ENCODE measurements at places on chromosomes 3 and 15.

- DNase-seq = no peak
These were observed 59.8 kb downstream of the TMED3 start for GRCh38 chr15:79370716-79371115.

DNA sequence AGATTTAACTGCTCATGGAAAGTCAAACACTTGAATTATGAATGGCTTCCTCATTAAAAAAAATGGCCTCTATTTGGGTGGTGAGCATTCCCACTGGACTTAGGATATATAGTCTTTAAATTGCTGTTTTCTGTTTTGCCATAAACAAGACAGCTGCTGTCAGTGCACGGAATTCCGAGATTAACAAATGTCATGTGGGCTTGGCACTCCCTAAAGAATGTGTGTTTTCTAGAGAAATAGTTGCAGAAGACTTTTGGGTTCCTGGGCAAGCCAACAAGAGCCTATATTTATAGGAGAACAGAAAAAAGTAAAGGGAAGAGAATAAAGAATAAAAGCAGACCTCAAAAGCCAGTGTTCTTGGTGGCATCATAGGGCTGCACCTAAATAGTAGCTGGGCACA is 13.6 kb upstream of the TFG start:
- no peak for DNase-seq

DNA sequence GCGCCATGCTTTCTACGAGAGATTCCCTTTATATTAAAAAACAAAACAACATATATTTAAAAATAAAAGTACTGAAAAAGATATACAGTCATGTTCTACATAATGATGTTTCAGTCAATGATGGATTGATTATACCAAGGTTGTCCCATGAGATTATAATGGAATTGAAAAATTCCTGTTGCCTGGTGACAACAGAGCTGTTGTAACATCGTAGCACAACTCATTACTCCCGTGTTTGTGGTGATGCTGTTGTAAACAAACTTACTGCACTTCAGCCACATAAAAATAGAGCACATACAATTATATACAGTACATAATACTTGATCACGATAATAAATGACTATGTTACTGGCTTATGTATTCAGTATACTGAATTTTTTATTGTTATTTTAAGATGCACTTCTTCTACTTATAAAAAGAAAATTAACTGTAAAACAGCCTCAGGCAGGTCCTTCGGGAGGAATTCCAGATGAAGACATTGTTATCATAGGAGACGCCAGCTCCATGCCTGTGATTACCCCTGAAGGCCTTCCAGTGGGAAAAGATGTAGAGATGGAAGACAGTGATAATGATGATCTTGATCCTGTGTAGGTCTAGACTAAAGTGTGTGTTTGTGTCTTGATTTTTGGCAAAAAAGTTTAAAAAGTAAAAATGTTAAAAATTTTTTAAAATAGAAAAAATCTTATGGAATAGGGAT is 11.7 kb downstream of the CCR1 start:
- DNase-seq = no peak

- DNase-seq = no peak
These were observed 25.6 kb downstream of the TEX9 start for GRCh38 chr15:56390739-56391267.

- DNase-seq = no peak
These were observed 161.9 kb downstream of the FNDC3B start for GRCh38 chr3:172201136-172201869.

- no peak for DNase-seq
These were observed 15.7 kb upstream of the KIF23 start for GRCh38 chr15:69398491-69398891.

DNA sequence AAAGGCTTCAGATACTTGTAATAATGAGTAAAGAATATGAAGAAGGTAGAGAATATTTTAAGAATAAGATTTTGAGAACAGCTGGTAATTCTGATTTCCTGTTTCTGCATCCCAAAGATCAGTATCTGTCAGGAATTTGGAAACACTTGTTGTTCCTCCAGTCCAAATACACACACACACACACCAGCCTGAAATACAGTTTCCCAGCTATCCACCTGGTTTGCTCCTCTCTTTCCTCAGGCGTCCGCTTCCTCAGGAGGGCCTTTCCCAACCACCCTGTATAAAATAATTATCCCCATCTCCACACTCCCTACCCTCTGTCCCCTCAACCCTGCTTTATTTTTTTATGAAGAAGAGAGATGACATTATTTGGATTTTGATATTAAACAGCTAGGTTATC is 2.0 kb upstream of the FSIP1 start:
- no peak for DNase-seq

GRCh38 chr3:143525408-143525807 is 322.9 kb downstream of the SLC9A9 start:
- no peak for DNase-seq

DNA sequence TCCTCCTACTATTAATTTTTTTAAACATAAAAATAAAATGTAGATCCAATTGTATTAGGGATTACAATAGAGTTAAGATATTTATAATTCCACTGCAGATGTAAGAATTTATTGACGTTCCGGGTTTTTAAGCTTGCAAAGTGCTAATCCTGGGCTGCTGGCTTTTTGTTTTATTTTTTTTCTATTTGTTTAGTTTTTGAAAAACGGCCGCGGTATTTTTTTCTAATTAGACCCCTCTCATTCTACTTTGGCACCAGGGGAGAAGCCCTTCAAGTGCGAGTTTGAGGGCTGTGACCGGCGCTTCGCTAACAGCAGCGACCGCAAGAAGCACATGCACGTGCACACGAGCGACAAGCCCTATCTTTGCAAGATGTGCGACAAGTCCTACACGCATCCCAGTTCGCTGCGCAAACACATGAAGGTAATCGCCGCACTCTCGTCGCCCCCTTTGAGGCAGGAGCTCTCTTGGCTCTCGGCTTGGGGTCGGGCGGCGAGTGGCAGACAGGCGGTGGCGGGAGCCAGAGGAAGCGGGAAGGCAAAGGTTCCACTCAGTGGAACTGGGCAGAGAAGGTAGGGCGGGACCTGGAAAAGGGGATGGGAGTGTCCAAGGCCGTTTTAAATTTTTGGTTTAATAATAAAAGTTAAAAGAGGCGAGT is 3.2 kb downstream of the ZIC1 start:
- no peak for DNase-seq

DNA sequence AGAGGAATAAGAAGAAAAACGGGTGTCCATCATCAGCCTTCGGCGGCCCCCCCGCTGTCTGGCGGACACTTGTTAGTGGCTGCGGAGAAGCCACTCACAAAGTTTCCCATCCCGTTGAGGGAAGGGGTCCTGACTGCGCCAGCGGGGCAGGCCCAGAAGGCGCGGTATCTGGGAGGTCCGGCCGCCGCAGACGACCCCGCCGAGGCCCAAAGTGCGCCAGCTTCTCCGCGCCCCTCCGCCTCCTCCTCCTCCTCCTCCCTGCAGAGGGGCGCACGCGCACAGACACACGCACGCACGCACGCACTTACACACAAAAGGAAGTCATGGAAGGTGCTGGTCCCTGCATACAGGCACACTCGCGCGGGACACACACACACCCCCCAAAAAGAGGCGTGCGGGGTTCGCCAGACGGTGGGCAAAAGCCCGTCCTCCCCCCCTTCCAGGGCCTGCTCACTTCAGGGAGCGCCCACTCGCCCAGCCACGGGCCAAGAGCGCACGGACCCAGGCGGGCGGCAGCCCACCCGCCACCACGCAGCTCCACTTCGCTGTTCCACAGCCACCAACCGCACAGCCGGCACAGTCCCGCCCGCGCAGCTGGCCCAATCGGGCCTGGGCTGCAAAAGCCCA is 18.0 kb downstream of the ZNF148 start:
- DNase-seq = peak; percentile 11

- DNase-seq = no peak
These were observed 76.0 kb downstream of the ZBBX start for GRCh38 chr3:167304077-167304476.

- no peak for DNase-seq
These were observed 41.8 kb downstream of the FILIP1L start for GRCh38 chr3:100072326-100073048.

GRCh38 chr15:88805031-88805780 is 2.0 kb downstream of the ACAN start:
- no peak for DNase-seq

DNA sequence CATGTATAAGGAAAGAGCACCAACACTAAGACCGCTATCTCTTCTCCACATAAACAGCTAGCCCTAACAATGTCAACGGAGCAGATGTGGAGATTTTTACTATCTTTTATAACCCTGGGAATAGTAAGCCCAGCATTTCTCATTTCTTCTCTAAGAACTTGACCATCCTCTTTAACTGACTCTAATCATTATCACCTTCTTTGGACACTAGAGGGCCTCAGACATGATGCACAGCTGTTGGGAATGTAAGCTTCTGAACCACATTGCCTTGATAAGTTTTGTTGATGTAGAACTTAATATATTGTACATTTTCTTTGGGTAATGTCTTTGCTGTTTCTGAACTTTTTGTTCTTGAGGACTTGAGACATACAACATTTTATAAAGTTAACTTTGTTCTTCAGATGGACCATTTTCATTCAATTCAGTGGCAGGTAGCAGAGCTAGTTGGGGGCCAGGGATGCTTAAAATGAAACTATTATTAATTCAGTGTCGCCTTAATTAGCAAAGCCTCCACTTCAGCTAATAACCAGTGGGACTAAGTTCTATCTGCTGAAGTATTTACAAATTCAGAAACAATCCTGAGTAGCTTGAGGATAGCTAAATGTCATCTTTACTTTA is 9.6 kb upstream of the TAGLN3 start:
- DNase-seq = no peak

DNA sequence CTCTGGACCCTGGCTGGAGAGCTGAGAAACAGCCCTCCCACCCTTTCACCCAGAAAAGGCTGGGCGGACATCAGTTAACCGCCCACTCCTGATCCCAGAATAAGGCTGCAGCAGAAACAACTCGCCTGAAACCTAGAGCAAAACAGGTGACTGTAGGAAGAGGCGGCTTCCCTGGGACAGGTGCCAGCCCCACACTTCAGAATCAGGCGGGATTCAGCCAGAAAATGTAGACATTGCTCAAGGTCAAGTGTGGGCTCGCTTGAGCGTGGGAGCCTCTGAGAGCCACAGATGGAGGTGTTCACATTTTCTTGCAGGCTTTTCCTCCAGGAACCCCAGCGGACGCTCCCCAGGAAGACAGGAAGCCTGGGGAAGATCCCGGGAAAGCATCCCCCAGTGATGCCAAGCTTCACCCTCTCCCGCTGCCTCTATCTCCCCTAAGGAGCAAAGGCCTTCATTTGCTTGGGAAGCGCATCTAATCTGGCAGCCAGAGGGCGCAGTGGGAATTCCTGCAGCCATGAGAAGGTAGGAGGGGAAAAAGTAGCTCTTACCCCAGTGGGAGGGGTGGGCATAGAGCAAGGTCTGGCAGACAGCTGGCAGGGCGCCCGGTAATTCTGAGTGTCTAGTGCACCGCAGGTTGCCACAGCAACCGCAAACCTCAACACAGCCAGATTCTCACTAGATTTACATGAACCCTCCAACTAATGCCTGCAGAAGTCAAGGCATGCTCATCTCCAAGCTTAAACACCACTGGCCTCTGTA is 77.7 kb downstream of the OCA2 start:
- no peak for DNase-seq

DNA sequence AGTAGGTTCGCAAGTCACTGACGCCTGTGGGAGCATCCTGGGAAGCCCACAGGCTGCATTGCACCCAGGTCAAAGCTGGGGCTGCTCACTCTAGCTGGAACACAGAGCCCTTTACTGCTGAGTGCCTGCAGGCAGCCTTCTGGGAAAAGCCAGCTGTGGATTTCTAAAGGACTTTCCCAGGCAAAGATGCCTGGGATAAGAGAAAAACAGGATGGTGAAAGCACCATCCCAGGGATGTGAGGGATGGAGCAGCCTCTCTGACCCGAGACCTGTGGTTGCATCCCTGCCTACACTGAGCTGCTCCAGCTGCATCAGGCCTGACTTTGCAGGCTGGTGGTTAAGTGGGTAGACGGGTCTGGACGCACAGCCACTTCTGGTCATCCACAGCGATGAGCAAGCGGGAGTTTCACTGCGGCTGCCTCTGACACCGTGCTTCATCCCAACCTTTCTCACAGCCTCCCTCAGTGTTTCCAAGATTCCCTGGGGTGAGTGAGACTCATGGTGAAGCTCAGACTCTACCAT is 52.5 kb upstream of the AMOTL2 start:
- no peak for DNase-seq

DNA sequence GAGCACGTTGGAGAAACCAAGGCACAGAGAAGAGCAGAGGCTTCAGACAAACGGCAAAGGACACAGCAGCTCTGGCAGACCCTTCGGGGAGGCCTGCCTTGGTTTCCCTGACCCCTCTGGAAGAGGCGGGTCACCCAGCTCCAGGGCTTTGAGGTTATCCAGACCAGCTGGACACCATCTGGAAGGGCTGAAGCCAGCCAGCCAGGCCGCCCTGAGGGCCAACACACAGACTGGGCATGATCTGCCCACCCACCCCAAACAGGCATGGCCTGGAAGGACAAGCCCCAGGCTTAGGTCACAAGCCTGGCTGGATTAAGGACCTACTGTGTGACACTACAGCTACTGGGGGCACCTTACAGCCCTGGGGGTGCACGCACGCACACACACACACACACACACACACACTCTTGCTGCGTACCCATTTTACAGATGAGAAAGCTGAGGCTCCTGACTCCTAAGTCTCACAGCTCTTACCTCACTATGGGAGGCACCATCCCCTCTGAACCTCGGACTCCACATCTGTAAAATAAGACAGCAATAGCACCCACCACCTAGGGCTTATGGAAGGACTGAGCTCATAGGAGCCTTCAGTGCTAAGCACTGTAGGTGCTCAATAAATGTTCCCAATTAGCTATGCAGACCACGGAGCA is 10.8 kb downstream of the PLXND1 start:
- DNase-seq = no peak

DNA sequence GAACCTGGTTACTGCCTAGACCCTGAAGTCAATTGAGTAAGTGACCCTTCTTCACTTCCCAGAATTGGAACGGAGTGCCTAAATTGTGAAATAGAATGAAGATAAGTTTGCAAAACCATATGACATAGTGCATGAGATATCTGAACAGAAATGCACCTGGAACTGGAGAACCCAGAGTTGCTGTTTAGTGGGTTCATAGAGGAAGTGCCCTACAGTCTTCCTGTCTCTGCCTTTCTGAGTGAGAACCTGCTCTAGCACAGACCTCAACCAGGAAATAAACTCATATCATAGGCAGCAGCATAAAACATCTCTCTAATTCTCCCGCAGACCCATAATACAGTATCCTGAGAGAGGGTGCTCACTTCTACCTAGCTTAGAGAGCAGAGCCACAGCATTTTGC is 82.9 kb downstream of the EOMES start:
- DNase-seq = no peak

DNA sequence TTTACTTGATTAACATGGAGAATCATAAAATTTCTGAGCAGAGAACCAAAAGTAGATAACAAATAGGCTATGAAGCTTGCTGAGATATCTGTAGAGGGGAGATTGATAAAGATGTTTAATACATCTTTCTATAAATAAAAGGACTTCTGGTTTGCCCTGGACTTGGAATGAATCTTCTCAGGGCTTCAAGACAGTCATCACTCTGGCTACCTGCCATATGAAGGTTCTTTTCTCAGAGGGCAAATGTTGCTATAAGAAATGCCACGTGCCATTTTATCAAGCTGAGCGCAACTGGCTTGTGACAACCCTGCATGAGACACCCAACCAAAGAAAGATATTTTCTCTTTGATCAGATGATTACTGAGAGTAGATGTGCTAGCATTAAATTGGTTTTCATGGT is 192.5 kb downstream of the WNT5A start:
- DNase-seq = no peak

- no peak for DNase-seq
These were observed 79.2 kb downstream of the MME start for GRCh38 chr3:155159301-155159700.

Measured in activated gamma-delta T cell treated with anti-CD3 and anti-CD28 coated beads, Interleukin-2, amount 50 U/mL, for 16 hours (primary cell).